ENCODE measurements at places on chromosomes 11 and 22. TPM values are rescaled to one million over a fixed set of nuclear protein-coding genes. Genes with fewer than 3 reads are reported as not detected.

- DNase-seq: no peak
Observed at GRCh38 chr11:64759722-64760719, at the start of gene PYGM. PYGM (minus strand) TSS chr11:64759974; CDS start chr11:64759898, 76 bp downstream.

GRCh38 chr22:27489178-27489675 lies 312.3 kb downstream of the MN1 start:
- no peak for DNase-seq

DNA sequence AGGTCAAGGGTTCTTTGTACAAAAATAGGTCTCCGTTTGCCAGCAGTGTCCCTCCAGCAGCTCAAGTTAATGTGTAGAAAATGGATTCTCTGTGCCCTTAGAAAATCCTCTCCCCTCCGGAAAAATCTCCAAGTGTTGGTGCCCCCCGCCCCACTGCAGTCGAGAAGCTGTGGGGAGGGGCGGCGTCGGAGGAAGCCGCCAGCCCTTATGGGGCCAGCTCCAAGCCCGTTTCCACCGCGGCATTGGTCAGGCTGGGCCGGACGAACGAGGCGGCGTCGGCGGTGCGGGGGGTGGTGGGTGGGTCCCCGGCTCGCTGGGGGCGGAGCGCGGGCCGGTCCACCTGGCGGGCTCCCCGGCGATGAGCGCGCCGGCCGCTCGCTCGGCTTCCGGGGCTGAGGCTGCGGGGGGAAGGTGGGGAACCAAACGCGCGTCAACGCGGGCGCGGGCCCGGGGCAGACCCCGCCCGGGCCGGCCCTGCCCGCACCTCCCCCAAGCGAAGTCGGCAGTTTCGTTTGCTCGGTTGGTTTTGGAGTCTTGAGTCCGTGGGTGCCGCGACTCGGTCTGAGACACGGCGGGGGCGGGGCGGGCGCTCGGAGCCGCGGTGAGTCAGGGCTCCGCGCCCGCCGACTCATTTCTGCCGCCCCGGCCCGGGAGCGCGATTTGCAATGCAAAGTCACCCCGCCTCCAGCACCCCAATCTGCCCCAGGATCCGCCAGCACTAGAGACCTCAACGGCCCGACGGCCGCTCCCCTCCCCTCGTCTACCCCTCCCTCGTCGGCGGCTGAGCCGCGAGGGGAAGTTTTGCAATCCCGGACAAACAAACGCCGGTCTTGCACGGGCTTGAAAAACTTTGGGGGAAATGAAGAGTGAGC lies 1.4 kb downstream of the ASCL2 start:
- DNase-seq: peak; percentile 67

- no peak for DNase-seq
Observed at GRCh38 chr22:49141761-49142160, 685.9 kb downstream of the BRD1 start.

GRCh38 chr11:86115542-86116385 lies 46.9 kb upstream of the PICALM start:
- no peak for DNase-seq

DNA sequence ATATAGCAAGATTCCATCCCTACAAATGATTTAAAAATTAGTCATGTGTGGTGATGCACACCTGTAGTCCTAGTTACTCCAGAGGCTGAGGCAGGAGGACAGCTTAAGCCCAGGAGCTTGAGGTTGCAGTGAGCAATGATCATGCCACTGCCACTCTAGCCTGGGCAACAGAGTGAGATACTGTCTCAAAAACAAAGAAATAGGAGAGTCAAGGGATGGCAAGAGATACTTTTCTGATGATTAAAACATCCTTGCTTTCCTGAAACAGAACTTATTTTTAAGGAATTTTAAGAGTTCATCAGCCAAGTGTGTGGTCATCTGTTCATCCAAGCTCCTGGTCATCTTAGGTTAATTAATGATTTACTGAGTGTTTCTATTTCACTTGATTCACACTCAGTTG lies 1252.0 kb downstream of the LRRC4C start:
- no peak for DNase-seq

DNA sequence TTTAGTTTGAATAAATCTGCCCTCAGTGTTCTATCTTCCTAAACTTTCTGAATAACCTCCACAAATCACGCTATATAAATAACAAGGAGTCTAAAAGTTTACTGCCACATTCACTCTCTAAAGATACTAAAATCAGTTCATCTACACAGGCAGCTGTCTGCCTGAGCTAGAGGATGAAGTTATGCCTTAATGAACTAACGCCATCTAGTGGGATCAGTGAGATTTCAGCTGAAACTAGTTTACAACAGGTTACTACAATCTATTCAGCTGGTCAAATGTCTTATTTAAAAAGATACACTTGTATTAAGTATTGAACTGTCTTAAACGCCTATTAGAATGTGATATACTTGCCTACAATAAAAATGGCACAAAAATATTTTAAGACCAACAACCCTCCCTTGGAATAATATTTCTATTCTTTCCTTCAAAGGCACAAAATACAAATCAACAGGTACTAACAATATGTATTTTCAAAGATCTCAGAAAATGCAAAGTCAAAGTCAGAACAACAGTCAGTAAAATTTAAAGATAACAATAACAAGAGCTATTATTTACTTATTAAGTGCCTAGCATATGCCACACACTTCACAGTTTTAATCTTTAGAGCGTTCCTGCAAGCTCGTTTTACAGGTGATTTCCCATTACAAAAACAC lies 84.1 kb downstream of the LARGE2 start:
- no peak for DNase-seq

DNA sequence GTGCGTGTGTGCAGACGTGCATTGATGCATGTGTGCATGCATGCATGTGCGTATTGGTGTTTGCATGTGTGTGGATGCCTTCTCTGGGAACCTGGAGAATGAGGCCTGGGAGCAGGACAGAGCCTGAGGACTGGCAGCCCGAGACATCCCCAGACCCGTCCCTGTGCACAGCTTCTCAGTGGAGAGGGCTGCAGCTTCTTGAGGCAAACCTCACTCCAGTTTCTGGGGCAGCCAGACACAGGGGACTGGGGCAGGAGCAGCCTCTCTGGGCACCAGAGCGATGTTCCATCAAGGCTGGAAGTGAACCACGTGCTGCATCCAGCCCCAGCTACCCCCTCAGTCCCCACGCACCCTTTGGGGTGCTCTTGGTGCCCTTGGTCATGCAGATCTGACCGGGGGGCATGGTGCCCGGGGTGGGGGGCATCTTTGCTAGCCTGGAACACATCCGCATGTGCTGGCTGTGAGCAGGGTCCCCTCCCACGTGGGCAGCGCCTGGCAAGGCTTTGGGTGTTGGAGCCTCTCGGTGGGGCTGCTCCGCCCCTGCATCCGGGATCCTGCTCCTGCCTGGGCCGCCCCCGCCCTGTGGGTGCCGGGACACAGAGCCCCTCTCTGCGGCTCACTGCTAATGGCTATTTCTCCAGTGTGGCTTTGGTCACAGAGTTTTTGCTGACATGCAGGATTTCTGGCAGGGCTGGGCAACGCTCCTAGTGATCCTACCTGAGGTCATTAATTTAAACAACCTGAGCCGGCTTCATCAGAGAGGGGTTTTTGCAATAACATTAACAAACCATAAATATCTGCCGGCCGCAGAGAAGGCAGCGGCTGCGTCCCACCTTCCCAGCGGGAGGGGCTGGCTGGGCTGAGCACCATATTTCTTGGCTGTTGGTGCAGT lies 434.7 kb downstream of the TBC1D22A start:
- no peak for DNase-seq

DNA sequence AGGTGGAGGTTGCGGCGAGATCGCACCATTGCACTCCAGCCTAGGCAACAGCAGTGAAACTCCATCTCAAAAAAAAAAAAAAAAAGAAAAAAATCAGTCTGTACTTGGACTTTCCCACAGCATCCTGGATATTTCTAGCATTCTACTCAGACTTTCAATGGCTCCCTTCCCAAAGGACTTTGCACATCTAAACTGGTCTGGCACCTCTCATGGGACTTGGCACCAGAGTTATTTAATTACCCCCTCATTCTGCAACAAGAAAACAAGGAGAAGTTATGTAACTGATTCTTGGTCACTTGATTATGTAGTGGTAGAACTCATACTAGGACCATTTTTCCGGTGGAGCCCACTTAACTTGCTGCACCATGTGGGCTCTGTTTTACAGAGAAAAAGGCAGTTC lies 519.5 kb downstream of the OPCML start:
- no peak for DNase-seq

- no peak for DNase-seq
Observed at GRCh38 chr22:45263463-45264269, 21.1 kb upstream of the UPK3A start.

GRCh38 chr11:57306161-57306876 lies 18.4 kb downstream of the TNKS1BP1 start:
- DNase-seq: no peak

DNA sequence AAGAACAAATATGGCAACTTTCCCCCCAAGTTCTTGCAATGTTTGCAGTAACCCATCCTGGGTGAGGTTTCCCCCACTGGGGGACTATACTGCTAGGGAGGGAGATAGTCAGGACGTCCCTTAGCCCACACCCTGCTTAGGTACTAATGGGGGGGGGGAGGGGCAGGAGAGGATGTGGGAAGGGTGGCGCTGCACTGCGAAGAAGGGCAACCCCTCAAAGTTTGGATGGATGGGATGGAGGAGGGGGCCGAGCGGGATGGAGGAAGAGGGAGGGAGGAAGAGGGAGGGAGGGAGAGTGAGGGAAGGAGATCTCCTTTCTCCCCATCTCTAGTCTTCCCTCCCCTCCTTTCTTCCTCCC lies 100.6 kb upstream of the HSD17B12 start:
- no peak for DNase-seq

DNA sequence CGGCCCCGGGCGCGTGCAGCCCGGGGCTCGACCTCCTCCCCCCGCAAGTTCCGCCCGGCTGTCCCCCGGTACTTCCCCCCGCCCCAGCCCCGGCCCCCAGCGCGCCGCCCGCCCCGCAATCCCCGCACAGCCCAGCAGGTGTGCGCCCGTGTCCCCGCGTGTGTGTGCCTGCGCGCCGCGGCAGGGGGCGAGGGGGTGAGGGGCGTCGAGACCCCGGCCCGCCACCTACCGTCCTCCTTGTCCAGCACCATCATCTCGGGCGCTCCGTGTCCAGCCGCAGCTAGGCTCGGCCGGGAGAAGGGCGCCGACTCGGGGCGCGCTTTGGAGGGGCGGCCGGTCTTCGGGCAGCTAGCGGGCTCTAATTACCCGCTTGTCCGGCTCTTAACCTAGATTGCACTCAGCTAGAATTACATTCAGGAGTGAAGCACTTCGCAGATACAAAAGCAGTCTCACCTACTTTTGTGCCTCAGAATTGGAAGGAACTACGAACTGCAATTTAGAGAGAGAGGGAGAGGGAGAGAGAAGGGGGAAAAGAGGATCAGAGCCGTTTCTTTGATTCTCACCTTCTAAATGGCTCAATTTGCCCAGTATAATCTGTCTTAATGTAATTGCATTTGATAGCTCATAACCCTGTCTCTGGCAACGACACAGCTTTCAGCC lies 439 bp downstream of the LMO1 start:
- peak; percentile 70 for DNase-seq

DNA sequence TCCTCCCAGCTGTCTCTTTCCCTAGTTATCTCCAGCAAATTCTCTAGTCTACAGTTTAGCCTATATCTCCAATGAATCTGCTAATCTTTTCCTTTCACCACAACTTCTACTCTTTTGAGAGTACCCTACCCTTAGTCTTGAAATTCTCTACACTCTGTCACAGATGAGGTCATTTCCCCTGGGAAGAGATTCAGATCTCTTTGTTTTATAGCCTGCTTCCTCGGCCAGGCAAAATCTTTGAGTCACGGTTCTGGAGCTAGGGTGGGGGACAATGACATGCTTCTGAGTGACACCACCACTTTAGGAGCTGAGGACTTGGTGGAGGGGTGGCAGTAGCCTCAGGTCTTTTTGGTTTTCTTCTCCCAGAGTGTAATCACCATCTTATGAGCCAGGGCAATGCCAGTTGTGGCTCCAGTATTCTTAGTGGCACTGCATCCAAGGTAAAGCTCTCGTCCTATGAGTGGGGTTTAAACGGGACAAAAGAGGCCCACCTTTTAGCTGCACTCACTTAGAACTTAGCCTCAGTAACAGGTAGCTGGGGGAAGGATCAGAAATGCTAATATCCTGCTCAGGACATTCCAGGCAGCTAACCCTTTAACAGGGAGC lies 98.5 kb upstream of the RRM1 start:
- no peak for DNase-seq

DNA sequence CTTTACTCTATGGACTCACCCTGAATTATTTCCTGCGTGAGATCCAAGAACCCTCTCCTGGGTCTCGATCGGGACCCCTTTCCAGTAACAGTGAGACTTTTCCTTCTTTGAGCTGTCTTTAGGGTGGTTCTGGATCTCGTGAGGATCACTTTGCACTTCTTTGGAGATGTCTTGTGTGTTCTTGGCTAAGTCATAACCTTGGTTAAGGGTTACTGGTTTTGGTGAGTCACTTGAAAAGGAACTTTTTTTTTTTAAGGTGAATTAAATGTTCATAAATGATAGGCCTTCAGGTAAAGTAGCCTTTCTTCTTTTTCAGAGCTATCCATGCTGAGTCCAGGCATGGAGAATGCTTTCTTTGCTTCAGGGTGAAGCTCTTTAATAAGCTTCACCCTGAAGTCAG lies 19.4 kb upstream of the GSTP1 start:
- no peak for DNase-seq

- DNase-seq: no peak
Observed at GRCh38 chr11:117605331-117605730, 191.7 kb downstream of the DSCAML1 start.

- DNase-seq: no peak
Observed at GRCh38 chr11:125426818-125427528, 69.1 kb downstream of the FEZ1 start.

GRCh38 chr11:60310407-60310998 lies 16.6 kb upstream of the MS4A6E start:
- DNase-seq: no peak

DNA sequence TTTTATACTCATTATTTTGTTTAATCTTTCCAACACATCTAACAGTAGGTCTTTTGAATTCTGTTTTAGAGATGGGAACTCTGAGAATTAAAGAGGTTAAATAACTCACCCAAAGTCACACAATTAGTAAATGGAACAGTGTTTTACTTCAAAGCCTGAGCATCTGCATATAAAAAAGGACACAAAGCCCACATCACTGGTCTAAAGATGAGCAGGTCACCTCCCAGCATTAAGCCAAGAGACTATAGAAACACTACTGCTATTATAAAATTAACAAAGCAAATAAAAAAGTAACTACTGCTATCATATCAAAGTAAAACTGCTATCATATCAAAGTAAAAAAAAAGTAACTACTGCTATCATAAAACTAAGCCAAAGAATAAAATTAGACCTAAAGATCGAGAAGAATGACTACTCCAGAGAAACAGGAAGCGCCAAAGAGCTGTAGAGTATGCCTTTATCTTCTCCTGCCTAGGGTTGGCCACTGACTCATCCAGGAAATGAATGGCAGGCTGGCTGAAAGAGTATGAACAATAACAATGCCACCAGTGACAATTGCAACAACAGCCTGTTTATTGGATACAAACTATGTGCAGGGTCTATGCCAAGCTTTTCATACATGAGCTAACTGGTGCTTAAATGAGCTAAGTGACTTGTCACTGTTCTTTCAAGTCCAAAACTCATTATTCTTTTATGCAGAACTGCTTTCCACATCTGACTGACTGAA lies 1153.0 kb upstream of the TENM4 start:
- DNase-seq: no peak

OR9I1 gene
- total RNA-seq: not detected

LARGE2 gene
- 12.4 TPM for total RNA-seq

SNX15 gene
- total RNA-seq: 21.3 TPM

MOB2 gene
- 39.6 TPM for total RNA-seq

CD3D gene
- not detected for total RNA-seq

LYVE1 gene
- total RNA-seq: not detected

PTS gene
- 35.1 TPM for total RNA-seq
